ENCODE measurements at places on chromosomes 2 and 18. TPM values are rescaled to one million over a fixed set of nuclear protein-coding genes. Genes with fewer than 3 reads are reported as not detected.

DNA sequence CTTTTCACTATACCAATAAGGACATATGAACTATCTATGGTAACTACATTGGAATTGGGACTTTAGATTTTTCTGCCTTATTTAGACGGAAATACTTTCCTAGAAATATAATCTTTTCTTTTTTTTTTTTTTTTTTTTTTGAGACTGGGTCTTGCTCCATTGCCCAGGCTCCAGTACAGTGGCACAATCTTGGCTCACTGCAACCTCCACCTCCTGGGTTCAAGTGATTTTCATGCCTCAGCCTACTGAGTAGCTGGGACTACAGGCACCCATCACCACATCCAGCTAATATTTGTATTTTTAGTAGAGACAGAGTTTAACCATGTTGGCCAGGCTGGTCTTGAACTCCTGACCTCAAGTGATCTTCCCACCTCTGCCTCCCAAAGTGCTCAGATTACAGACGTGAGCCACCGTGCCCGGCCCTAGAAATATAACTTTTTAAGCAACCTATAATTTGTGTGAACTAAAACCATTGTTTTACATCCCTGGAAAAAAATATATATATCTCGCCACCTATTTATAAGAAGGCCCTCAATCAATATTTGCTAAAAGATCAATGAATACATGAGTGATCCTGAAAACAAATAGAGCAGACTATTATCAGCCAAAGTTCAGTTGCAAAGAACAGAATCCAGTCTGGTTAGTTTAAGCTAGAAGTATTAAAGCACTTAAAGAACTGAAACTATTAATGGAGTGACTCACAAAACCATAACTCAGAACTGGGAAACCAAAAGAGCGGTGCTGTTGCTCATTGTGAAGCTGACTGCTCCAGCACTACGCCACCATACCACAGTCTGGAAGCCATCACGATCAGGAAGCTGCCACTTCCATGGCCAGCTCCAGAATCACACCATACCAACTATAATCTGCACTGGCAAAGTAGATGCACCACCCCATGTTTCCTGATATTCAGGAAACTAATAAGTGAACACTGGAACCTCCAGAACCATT lies 8.4 kb upstream of the HNRNPLL start:
- no peak overlapping the region for H3K27ac ChIP-seq
- no peaks in the 10 kb centered on the region for H3K4me1 ChIP-seq
- no peak for DNase-seq
- H3K36me3 ChIP-seq = no peaks in the 10 kb centered on the region

GRCh38 chr2:25543-25942 lies 20.8 kb downstream of the FAM110C start:
- no peaks in the 10 kb centered on the region for H3K27me3 ChIP-seq
- no peak overlapping the region for H3K27ac ChIP-seq
- no peaks in the 10 kb centered on the region for H3K4me1 ChIP-seq
- no peaks in the 10 kb centered on the region for H3K36me3 ChIP-seq
- no peak for DNase-seq

DNA sequence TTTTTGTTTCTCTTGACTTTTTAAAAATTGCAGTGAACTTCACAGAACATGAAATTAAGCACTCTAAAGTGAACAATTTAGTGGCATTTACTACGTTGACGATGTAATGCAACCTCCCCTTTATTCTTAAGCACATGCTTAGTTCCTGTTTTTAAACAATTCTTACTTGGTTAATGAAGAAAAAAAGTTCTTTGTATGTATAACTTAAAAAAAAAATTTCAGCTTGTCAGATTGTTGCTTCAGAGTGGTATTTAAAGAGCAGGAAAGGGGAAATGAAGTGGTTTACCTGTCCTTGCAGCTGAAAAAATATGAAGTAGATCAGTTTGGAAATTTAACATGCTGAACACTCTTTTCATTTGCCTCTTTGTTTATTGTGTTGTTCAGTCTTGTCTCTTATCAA lies 95.7 kb upstream of the RASGRP3 start:
- H3K36me3 ChIP-seq = no peaks in the 10 kb centered on the region
- no peak for DNase-seq
- H3K4me1 ChIP-seq = no peaks in the 10 kb centered on the region
- no peak overlapping the region for H3K27ac ChIP-seq

GRCh38 chr2:24315669-24316068 lies 44.7 kb downstream of the ITSN2 start:
- H3K36me3 ChIP-seq = peaks cover 5% of the 10 kb centered on the region
- H3K27ac ChIP-seq = no peak overlapping the region
- peaks cover 20% of the 10 kb centered on the region for H3K4me1 ChIP-seq

DNA sequence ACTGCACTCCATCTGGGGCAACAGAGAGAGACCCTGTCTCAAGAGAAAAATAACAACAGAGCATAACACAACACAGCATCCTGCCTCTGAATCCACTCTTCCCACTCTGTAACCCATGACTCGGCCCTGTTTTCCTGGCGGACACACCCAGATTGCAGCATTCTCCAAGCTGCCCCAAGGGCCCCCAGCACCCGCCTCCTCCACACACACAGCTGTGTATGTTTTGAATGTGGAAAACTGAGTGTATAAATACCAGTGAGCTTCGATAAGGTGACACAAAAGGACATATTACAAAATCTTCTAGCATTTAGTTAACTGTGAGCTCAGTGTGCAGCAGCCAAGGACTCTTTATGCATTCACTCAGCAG lies 13.0 kb downstream of the IMPA2 start:
- peaks cover 29% of the 10 kb centered on the region for H3K4me1 ChIP-seq
- H3K4me3 ChIP-seq = no peak overlapping the region
- DNase-seq = no peak
- no peaks in the 10 kb centered on the region for H3K27me3 ChIP-seq
- H3K27ac ChIP-seq = no peak overlapping the region

DNA sequence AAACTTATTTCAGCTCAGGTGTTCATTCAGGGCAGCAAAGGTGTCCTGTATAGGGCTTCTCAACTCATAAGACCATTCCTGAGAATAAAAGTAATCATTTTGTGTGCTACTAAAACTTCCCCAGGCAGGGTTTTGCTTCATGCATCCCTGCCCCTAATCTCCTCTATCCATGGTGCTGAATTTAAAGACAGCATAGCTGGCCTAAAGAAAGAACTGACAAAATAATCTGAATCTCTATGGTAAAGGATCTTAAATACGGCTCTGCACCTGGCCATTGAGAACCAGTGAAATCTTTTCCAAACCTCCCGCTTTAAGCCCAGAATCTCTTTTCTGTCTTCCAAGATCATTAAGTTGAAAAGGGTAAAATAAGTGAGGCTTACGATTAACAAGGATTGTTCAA lies 292.1 kb upstream of the KLHL29 start:
- DNase-seq = no peak
- H3K27ac ChIP-seq = no peak overlapping the region
- no peaks in the 10 kb centered on the region for H3K36me3 ChIP-seq
- H3K4me3 ChIP-seq = no peak overlapping the region
- no peaks in the 10 kb centered on the region for H3K4me1 ChIP-seq
- no peaks in the 10 kb centered on the region for H3K27me3 ChIP-seq

- no peak overlapping the region for H3K27ac ChIP-seq
- no peaks in the 10 kb centered on the region for H3K4me1 ChIP-seq
- no peak overlapping the region for H3K4me3 ChIP-seq
- H3K27me3 ChIP-seq = no peaks in the 10 kb centered on the region
- DNase-seq = no peak
These were observed 74.3 kb downstream of the BCL2L11 start for GRCh38 chr2:111194835-111195621.

DNA sequence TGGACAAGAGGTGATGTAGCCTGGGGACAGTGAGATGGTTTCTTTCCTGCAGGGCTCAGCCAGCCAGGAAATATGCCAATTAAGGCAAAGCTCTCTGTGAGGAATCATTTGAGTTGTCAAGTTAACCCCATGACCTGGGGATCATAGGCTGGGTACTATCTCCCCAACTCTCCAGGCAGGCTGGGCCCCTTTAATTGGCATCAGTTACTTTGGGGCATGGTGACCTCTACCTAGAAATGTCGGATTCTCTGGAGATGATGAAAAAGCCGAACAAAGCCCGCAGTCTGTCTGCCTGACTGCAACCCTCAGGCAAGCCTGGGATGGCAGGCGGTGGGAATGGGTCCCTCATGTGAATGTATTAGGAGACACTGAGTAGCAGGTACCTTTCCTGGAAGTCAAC lies 193.5 kb upstream of the SMAD2 start:
- H3K27ac ChIP-seq = no peak overlapping the region
- no peaks in the 10 kb centered on the region for H3K36me3 ChIP-seq
- H3K4me1 ChIP-seq = no peaks in the 10 kb centered on the region

DNA sequence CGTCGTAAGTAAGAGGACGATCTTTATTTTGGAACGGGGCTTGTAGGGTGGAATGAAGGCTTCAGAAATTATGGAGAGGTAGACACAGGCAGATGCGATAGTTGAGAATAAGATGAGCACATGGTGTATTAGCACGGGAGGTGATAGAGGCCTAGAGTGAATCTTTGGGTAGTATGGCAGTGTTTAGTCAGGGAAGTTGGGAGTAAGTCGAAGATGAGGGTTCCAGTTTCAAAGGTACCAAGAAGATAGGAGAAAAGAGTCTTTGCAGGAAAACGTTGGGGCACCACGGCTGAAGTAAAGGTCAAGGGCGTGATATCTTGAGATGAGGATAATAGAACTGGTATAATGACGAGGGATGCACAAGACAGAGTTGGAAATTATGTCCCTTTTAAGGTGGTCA lies 654 bp downstream of the PIK3C3 start:
- no peaks in the 10 kb centered on the region for H3K36me3 ChIP-seq
- DNase-seq = no peak
- no peaks in the 10 kb centered on the region for H3K27me3 ChIP-seq
- no peak overlapping the region for H3K27ac ChIP-seq

DNA sequence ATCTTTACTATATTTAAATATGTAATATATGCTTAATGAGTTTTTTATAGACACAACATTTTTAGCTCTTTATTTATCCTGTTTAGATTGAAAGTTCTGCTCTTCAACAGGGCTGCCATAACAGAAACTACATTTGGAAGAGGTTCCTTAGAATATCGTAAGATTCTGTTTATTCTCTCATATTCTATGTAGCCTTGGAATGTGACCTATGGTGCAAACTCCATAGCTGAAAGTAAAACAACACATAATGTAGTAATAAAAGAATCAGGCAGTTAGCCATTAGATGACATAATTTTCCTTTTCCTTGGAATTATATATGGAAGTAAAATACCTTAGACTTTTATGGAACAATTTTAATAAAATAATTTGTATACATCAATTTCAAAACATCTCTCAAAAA lies 91.3 kb downstream of the ZNF804A start:
- H3K36me3 ChIP-seq = no peaks in the 10 kb centered on the region
- no peaks in the 10 kb centered on the region for H3K27me3 ChIP-seq
- no peak overlapping the region for H3K27ac ChIP-seq
- no peaks in the 10 kb centered on the region for H3K4me1 ChIP-seq
- H3K4me3 ChIP-seq = no peak overlapping the region
- DNase-seq = no peak

- no peak overlapping the region for H3K27ac ChIP-seq
- no peaks in the 10 kb centered on the region for H3K4me1 ChIP-seq
- DNase-seq = no peak
- no peaks in the 10 kb centered on the region for H3K27me3 ChIP-seq
These were observed 27.8 kb upstream of the CXXC1 start for GRCh38 chr18:50315100-50315871.

DNA sequence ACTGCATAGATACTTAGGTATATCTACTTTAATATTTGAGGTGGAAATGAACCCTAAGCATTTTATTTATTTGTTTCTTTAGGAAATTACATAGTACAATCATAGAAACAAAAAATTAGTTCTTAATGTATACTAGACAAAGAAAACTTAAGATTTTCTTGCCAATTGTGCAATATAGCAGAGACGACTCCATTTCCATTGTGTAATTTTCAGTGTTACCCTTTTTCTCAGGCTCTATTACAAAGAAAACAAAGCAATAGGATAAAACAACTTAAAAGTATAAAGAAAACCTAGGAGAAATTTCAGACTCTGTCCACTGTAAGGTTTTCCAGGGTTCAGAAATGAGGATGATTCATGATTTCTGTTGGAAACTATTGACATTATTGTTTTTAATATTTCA lies 89.0 kb upstream of the SERTAD2 start:
- peaks cover 9% of the 10 kb centered on the region for H3K4me1 ChIP-seq
- no peak for DNase-seq
- H3K27ac ChIP-seq = no peak overlapping the region

DNA sequence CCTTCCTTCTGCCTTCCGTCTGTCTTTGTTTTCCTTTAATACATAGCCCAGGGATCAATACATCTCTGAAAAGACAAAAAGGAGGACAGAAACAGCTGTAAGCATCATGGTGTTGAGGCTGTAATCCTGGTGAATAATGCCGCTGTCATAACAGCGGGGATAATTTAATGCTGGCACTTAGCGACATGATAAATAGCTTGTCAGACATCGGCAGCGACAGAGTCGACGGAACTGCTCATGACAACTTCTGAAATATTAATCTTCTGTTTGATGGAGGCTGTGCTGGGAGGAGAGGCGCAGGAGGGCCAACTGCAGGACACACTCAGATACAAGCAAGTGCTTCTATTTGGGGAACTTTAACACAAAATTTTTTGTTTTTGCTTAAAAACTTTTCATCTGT lies 602.2 kb downstream of the GALR1 start:
- no peaks in the 10 kb centered on the region for H3K36me3 ChIP-seq
- H3K27me3 ChIP-seq = no peaks in the 10 kb centered on the region
- H3K27ac ChIP-seq = no peak overlapping the region
- no peaks in the 10 kb centered on the region for H3K4me1 ChIP-seq
- no peak overlapping the region for H3K4me3 ChIP-seq

DNA sequence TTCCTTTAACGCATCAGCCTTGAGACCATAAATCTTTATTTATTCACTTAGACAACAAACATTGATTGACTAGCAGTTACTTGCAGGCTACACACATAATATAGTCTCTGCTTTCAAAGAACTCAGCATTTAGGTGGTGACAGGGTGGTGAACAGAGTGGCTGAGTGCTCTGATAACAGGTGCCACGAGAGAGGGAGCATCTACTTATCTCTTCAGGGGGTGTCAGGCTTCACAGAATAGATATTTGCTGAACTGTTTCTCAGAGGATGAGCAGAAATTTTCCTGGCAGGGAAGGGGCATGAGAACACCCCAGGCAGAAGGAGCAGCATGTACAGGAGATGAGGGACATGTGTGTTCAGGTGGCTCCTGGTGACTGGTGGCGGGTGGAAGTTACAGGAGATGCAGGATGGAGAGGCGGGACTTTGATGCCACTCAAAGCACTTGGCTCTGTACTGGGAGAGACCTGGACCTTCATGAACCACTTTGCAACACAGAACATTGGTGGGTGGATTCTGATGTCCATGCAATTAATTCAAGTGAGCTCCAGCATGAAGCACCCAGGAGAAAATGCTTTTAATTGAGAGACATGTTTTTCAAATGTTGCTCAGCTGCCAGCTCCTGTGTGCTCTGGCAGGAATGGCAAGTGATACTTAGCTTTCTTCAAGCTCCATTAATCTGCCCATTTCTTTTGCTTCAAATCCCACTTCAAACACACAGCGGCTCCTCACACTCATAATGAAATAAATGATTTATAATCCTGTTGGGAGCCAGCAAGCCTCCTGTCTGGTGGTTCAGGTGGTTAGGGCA lies 248.9 kb downstream of the MYCN start:
- H3K4me3 ChIP-seq = no peak overlapping the region
- no peak for DNase-seq
- H3K27ac ChIP-seq = no peak overlapping the region
- H3K27me3 ChIP-seq = no peaks in the 10 kb centered on the region

- H3K36me3 ChIP-seq = no peaks in the 10 kb centered on the region
- DNase-seq = no peak
- no peaks in the 10 kb centered on the region for H3K27me3 ChIP-seq
- H3K4me3 ChIP-seq = no peak overlapping the region
- no peak overlapping the region for H3K27ac ChIP-seq
- H3K4me1 ChIP-seq = no peaks in the 10 kb centered on the region
These were observed 16.3 kb downstream of the ST6GAL2 start for GRCh38 chr2:106869512-106870275.

Gene SPATA3
- not detected for total RNA-seq

Gene SCN3A
- total RNA-seq = 4.2 TPM

Gene AGXT
- not detected for total RNA-seq

Gene IL36A
- not detected for total RNA-seq

Gene OSR1
- total RNA-seq = 15.1 TPM
